Colonic mucosa (tissue), 4 donors: ENCODE measurements at places on chromosomes 16 and 17.

- no peak for DNase-seq
Measured at GRCh38 chr16:58699151-58699550, 14.6 kb upstream of the SLC38A7 start.

DNA sequence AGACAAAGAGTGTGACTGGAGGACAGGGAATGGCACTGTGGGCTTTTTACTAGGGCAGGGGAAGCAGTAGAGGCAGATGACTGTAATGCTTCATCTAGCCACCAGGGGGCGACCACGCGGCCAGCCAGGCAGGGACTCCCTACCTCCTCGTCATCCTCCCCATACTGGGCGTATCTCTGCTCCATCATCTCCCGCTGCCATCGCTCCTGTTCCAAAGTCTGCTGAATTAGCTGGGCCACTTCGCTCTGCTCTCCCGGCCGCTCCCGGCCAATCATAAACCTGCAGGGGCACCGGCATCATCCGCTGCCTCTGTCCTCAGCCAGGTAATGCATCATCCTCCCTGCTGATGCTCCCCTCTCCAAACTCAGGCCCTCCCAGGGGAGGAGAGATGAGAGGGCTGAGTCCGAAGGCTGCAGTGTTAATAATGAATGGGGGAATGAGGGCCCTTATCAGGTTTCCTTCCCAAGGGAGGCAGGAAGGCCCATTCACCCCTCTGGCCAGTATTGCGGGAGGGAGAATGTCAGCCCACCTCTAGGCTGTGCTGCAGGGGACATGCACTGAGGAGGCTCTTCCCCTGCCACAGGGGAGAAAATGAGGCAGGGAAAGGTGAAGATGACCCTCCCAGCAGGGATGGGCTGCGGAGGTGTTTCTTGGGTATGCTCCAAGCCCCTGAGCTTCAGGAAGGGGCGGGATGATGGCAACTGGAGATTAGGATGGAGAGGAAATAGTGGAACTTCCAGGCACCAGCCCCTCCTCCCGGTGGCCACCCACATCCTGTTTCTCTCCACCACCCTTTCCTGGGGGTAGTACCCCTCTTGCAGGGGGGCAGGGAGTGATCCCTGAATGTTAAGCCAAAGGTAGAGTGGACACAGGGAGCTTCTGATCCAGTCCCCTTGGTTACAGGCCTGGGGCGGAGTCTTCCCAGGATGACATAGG, 10.3 kb upstream of the SAMD14 start:
- peak; percentile 88 for DNase-seq

DNA sequence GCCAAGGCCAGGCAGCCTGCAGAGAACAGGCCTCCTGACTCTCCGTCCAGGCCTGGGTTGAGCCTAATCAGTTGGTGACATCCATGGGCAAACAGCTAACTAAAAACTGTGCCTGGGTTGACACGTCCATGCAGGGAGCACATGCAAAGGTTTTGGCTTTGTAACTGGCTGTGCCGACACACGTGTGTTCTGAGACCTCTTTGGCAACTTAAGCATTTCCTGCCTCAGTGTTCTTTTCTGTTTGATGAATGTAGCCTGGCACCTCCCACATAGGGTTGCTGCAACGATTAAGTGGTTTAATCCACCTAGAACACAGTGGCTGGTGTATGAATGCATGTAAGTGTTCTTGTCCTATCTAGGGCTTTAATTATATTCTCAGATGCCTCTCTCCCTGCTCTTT, 3.2 kb downstream of the BCO1 start:
- no peak for DNase-seq

- DNase-seq: no peak
Measured at GRCh38 chr17:27906226-27906580, 13.0 kb upstream of the LYRM9 start.

GRCh38 chr17:82228842-82229697, at the start of gene SLC16A3:
Gene SLC16A3, plus strand, starts transcription at chr17:82229042. Its CDS starts 6,967 bp downstream, at chr17:82236009.
- peak; percentile 65 for DNase-seq

DNA sequence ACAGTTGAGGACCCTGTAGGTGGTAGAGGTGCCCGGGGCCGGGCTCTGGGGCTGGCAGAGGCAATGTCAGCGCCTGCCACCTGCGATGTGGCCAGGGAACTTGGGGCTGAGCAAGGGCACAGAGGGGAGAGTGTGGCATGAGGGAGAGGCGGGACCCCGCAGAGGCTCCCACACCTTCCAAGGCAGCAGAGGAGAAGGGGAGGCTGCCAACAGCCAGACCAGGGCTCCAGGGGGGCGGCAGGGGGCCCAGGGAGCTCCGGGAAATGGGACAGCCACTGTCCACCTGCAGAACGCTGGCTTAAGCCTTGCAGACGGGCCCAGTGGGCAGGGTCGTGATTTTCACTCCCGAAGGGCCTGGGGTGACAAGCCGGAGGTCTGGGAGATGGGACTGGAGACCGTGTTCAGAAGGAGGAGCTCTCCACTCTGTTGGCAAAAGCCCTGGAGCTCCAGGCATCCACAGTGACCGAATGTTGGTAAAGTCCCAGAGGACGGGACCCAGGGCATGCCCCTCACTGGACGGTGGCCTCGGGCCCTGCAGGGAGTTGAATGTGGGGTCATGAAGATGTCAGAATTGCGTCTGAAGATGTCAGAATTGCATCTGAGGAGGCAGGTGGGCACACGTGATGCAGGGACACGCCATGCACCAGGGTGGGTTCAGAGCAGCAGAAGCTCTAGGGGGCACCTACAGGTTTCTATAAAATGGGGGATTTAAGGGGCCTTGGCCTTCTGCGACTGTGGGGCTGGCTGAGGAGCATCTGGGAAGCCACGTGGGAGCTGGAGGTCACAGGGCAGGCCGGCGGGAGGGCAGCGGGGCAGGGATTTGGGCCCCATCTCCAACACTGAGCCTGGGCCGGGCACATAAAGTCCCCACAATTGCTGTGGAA, 18.6 kb downstream of the CD7 start:
- DNase-seq: no peak

- peak; percentile 44 for DNase-seq
Measured at GRCh38 chr17:73956169-73956568, 247.3 kb upstream of the RPL38 start.

DNA sequence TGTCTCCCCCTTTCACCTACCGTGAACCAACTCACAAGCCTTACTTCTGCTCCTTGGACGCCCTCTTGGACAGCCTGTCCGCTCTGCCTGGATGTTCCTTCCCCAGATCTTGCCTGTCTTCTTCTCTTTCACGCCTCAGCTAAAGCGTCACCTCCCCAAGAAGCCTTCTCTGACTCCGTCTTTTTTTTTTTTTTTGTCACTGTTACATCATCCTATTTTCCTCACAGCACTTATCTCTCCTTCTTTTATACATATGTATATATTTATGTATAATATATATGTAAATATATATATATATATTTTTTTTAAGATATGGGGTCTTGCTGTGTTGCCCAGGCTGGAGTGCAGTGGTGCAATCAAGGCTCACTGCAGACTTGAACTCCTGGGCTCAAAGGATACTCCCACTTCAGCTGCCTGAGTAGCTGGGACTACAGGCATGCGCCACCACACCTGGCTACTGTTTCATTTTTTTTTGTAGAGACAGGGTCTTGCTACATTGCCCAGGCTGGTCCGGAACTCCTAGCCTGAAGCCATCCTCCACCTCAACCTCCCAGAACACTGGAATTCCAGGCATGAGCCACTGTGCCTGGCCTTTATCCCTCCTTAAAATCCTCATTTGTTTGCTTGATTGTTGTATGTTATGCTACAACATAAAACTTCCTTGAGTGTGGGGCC, 16.5 kb upstream of the AKTIP start:
- DNase-seq: no peak

- no peak for DNase-seq
Measured at GRCh38 chr16:67444259-67445125, 13.6 kb downstream of the HSD11B2 start.

GRCh38 chr17:28788100-28788499, 44.3 kb downstream of the TRAF4 start:
- DNase-seq: no peak

DNA sequence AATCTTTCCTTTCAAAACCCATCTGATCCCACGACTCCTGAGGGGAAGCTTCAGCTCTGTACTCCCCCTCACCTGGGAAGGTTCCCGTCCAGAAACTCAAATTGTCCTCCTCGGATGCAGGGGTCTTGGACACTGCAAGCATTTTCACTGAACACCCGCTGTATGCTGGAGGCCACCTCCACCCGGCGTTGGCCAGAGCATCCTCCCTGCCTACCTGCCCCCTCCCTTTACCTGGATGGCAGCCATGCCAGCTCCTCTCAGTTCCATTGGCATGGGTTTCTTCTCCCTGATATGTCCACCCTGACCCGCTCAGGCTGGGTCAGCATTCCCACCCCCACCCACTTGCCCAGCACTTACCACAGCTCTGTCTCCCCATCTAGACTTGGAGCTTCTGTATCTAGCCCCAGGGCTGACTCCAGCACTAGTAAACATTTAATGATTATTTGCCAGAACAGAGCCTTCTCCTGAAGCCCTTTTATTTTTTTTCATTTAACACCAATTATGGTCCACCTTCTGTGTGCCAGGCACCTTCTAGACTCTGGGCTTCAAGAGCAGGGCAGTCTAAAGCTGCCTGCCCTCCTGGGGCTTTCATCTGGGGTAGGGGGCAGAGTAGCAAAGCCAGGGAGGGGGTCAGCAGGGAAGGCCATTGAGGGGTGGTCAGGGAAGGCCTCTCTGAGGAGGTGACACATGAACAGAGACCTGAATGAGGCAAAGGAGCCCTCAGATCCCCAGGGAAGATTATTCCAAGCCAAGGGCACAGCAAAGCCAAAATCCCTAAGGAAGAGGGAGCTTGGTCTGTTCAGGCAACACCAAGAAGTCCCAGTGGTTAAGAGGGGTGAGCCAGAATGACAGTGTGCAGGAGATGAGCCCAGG, 8.9 kb upstream of the KRT19 start:
- no peak for DNase-seq

DNA sequence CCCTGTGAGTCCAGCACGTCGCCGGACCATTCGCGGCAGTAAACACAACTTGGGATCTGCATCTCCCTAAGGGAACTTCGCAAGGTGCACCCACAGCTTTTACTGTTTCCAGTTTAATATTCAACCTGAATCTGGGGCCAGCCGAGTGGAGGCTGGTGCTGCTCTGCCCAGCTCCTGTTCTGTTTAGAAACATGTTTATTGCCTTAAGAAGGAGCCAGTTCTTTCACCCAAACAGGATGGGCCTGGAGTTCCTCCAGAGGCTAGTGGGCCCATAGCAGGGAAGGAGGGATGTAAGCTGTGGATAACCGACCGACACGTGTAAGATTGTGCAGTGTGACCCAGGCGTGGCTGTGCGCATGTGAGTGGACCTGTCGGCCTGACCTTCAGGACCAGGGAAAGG, 17.4 kb downstream of the TBC1D24 start:
- DNase-seq: no peak
